ENCODE measurements at places on chromosomes 5 and 9. TPM values are rescaled to one million over a fixed set of nuclear protein-coding genes. Genes with fewer than 3 reads are reported as not detected.
A peak's percentile ranks its signal among the peaks of the same experiment; 100 is the strongest.

Gene NCBP1
- total RNA-seq: 42.2 TPM

Gene CMYA5
- 0.25 TPM for total RNA-seq

Gene IER5L
- total RNA-seq: 2.6 TPM

Gene PRUNE2
- total RNA-seq: 0.53 TPM

Gene RIOK2
- 30.9 TPM for total RNA-seq

Gene SV2C
- 0.02 TPM for total RNA-seq

Gene ADCY2
- not detected for total RNA-seq

Gene SYNPO
- total RNA-seq: 0.11 TPM

Gene ADAMTS19
- not detected for total RNA-seq

Gene CMBL
- 0.46 TPM for total RNA-seq

Gene DAB2IP
- 0.02 TPM for total RNA-seq

Gene CDO1
- 0.55 TPM for total RNA-seq

Gene SLC25A25
- 6.9 TPM for total RNA-seq

GRCh38 chr5:155620821-155621410 lies 607.4 kb downstream of the KIF4B start:
- no peak for DNase-seq
- H3K4me1 ChIP-seq: no peaks in the 10 kb centered on the region
- peaks cover 30% of the 10 kb centered on the region for H3K27me3 ChIP-seq
- H3K27ac ChIP-seq: no peak overlapping the region
- no peaks in the 10 kb centered on the region for H3K36me3 ChIP-seq
- H3K4me3 ChIP-seq: no peak overlapping the region

DNA sequence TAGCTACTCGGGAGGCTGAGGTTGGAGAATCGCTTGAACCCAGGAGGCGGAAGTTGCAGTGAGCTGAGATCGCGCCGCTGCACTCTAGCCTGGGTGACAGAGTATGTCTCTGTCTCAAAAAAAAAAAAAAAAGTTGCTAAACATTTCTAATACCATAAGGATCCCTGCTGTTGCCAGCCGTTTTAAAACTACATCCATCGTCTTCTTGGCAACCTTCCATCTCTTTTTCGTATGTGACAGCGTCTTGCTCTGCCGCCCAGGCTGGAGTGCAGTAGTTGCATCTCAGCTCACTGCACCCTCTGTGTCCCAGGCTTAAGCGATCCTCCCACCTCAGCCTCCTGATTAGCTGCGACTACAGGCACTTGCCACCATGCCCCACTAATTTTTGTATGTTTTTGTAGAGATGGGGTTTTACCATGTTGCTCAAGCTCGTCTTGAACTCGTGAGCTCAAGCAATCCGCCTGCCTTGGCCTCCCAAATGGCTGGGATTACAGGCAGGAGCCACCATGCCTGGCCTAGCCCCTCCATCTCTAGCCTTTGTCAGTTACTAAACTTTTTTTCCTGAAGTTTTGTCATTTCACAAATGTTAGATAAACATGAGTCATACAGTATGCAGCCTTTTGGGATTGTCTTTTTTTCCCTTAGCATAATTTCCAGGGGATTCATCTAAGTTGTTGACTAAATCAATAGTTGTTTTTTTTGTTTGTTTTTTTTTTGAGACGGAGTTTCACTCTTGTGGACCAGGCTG lies 13.5 kb downstream of the NSD1 start:
- H3K4me3 ChIP-seq: no peak overlapping the region
- peaks cover 29% of the 10 kb centered on the region for H3K36me3 ChIP-seq
- H3K4me1 ChIP-seq: peaks cover 12% of the 10 kb centered on the region

- H3K27me3 ChIP-seq: peaks cover 26% of the 10 kb centered on the region
- no peaks in the 10 kb centered on the region for H3K36me3 ChIP-seq
- peak; percentile 9 for DNase-seq
- no peak overlapping the region for H3K27ac ChIP-seq
- H3K4me1 ChIP-seq: peaks cover 14% of the 10 kb centered on the region
These were observed 1.7 kb downstream of the TLE1 start for GRCh38 chr9:81687521-81688261.

GRCh38 chr9:88578121-88579049 lies 43.4 kb downstream of the NXNL2 start:
- DNase-seq: peak; percentile 84
- peaks cover 13% of the 10 kb centered on the region for H3K27me3 ChIP-seq
- no peaks in the 10 kb centered on the region for H3K36me3 ChIP-seq
- no peak overlapping the region for H3K27ac ChIP-seq

GRCh38 chr5:110769000-110769681 lies 30.3 kb downstream of the SLC25A46 start:
- no peak overlapping the region for H3K27ac ChIP-seq
- peaks cover 7% of the 10 kb centered on the region for H3K27me3 ChIP-seq
- H3K4me1 ChIP-seq: no peaks in the 10 kb centered on the region

GRCh38 chr5:150409638-150410523 lies 2.8 kb downstream of the CD74 start:
- peak; percentile 66 for DNase-seq
- peak overlapping the region; percentile 99 for H3K4me3 ChIP-seq
- no peaks in the 10 kb centered on the region for H3K27me3 ChIP-seq
- H3K36me3 ChIP-seq: peaks cover 23% of the 10 kb centered on the region
- H3K27ac ChIP-seq: peak overlapping the region; percentile 99
- H3K4me1 ChIP-seq: peaks cover 36% of the 10 kb centered on the region

DNA sequence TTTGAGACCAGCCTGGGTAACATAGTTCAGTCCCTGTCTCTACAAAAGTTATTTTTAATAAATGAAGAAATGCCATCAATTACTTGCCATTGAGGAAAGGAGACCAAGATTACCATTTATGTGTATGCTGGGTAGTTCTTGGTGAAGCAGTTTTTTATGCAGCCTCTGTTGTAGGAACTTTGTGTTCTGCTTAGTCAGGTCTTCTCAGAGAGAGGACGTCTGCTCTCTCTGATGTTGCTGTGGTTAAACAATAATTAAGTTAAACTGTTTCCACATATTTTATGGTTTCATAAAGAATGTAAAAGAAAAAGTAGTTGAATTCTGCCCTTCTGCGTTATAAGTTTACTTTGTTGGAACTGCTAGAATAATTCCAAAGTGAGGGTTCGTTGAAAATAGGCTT lies 210.5 kb downstream of the KDM4C start:
- H3K36me3 ChIP-seq: peaks cover 8% of the 10 kb centered on the region
- peaks cover 14% of the 10 kb centered on the region for H3K4me1 ChIP-seq
- H3K27me3 ChIP-seq: no peaks in the 10 kb centered on the region
- H3K4me3 ChIP-seq: no peak overlapping the region
- DNase-seq: no peak

GRCh38 chr9:93287189-93287552 lies 103.2 kb downstream of the WNK2 start:
- no peak for DNase-seq
- no peaks in the 10 kb centered on the region for H3K36me3 ChIP-seq
- H3K27ac ChIP-seq: no peak overlapping the region
- peaks cover 4% of the 10 kb centered on the region for H3K4me1 ChIP-seq
- no peak overlapping the region for H3K4me3 ChIP-seq
- H3K27me3 ChIP-seq: peaks cover under 1% of the 10 kb centered on the region

DNA sequence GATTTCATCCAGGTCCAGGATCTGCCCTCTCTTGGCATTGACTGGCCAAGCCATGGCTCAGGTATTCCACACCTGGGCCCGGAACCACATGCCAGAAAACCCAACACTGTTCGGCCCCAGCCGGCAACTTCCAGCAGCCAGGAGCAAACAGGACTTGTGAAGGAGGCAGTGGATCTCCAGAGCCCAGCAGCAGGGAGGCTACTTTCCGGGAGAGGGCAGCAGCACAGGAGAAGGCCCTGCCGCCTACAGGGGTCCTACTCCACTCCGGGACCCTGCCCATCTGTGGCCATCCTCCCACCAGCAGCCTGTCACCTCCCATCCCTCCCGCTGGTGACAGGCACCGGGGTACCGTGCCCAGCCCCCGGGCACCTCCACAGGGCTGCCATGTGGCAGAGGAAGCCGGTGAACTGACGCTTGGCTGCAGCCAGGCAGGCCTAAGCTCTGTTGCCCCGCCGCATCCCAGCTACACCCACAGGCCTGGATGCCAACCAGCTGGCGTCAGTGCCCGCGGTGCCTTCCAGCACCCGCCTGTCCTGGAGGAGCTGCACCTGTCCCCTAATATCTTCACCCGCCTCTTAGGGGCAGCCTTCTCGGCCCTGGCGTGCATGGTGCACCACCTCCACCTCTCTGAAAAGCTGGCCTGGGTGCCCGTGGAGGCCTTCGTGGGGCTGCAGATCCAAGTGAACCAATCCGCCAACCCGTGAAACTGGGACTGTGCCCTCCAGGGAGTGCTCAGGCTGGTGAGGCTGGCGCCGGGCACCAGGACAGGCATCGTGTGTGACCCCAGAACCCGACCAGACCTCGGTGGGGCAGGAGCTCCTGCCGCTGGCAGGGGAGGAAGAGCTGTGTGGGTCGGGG lies 18.9 kb upstream of the SLC30A5 start:
- no peak overlapping the region for H3K27ac ChIP-seq
- DNase-seq: no peak
- H3K27me3 ChIP-seq: no peaks in the 10 kb centered on the region
- peaks cover 2% of the 10 kb centered on the region for H3K4me1 ChIP-seq

- H3K27me3 ChIP-seq: no peaks in the 10 kb centered on the region
- no peak overlapping the region for H3K27ac ChIP-seq
- H3K4me3 ChIP-seq: no peak overlapping the region
- H3K36me3 ChIP-seq: no peaks in the 10 kb centered on the region
- no peaks in the 10 kb centered on the region for H3K4me1 ChIP-seq
These were observed 781 bp upstream of the MYOZ3 start for GRCh38 chr5:150660108-150660831.

DNA sequence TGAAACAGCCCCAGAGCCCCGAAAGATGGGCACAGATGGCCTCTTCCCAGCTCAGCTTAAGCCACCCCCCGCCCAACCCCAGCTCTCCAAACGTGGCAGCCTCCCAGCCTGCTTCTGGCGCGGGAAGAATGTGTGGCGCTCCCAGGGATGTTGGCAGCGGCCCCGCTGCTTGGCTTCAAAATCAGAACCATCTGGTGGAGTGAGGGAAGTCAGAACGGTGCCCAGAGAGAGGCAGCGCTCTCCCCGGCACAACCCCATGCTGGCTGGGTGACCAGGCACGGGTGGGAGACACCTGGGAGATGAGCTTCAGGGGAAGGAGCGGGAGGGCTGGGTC lies 72.7 kb upstream of the ORM1 start:
- no peak overlapping the region for H3K4me3 ChIP-seq
- H3K4me1 ChIP-seq: no peaks in the 10 kb centered on the region
- H3K36me3 ChIP-seq: no peaks in the 10 kb centered on the region
- H3K27ac ChIP-seq: no peak overlapping the region
- DNase-seq: no peak
- H3K27me3 ChIP-seq: no peaks in the 10 kb centered on the region

DNA sequence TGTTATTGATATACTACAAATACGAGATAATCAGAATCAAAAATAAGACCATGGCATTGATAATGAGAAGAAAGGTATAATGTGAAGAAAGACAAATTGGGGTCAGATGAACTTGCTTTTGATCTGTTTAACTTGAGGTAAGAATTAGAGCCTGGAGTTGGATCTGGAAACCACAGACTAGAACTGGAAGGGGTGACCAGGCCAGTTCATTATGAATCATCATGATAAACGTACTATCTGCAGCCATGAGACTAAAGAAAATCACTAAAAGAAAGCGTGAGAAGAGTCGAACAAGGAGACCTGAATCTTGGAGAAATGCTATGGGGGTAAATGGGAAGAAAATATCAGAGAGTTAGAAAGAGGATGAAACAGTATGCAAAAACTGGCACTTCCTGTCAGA lies 967.5 kb downstream of the NR2F1-AS1 start:
- H3K4me1 ChIP-seq: no peaks in the 10 kb centered on the region
- no peak for DNase-seq
- H3K27ac ChIP-seq: no peak overlapping the region
- H3K36me3 ChIP-seq: no peaks in the 10 kb centered on the region

- peaks cover 3% of the 10 kb centered on the region for H3K27me3 ChIP-seq
- H3K4me1 ChIP-seq: peaks cover 6% of the 10 kb centered on the region
These were observed 62.3 kb downstream of the GCNT1 start for GRCh38 chr9:76521244-76521681.

GRCh38 chr5:125375143-125375542 lies 628.7 kb upstream of the ZNF608 start:
- no peak overlapping the region for H3K27ac ChIP-seq
- no peaks in the 10 kb centered on the region for H3K27me3 ChIP-seq
- DNase-seq: no peak
- no peak overlapping the region for H3K4me3 ChIP-seq
- H3K36me3 ChIP-seq: no peaks in the 10 kb centered on the region

DNA sequence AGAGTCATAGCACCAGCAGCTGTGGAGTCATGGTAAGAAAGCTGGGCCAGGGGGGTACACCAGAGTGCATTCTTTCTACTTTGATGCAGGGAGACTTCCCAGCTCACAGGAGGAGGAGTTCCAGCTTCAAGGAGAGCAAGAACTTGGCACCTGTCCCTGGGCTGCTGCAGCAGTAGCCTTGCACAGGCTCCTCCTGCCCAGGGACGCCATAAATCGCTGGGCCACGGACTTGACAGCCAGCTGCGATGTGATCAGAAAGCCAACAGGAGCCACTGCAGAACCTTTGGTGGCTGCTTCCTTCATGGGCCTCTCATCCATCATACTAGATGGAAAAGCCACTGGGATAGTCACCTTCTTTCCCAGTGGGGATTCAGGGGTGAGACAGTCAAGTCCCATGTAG lies 234.7 kb downstream of the NMUR2 start:
- peaks cover 8% of the 10 kb centered on the region for H3K27me3 ChIP-seq
- no peaks in the 10 kb centered on the region for H3K36me3 ChIP-seq
- H3K4me1 ChIP-seq: no peaks in the 10 kb centered on the region
- H3K27ac ChIP-seq: no peak overlapping the region

DNA sequence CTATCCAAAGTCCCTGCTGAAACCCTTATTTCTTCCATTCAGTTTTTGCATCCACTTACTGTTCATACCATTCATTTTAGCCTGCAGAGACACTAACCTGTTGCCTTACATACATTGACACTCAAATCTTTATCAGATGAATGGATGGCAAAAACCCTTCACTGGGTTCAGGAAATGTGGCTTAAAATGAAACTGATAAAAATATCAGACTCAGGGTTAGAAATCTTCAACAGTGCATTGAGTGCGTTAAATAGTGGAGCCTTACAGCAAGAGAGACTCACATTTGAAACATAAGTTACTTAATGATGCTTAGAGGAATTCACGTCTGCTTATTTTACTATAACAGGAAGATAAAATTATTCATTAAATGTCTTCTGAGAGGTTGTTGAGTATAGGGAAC lies 28.0 kb upstream of the BNC2 start:
- H3K4me3 ChIP-seq: no peak overlapping the region
- H3K4me1 ChIP-seq: no peaks in the 10 kb centered on the region
- no peak for DNase-seq
- H3K27me3 ChIP-seq: no peaks in the 10 kb centered on the region
- H3K36me3 ChIP-seq: no peaks in the 10 kb centered on the region

GRCh38 chr5:157518963-157519362 lies 56.6 kb downstream of the ADAM19 start:
- H3K27ac ChIP-seq: no peak overlapping the region
- H3K36me3 ChIP-seq: peaks cover 15% of the 10 kb centered on the region
- H3K4me3 ChIP-seq: no peak overlapping the region
- H3K27me3 ChIP-seq: no peaks in the 10 kb centered on the region
- DNase-seq: peak; percentile 46

GRCh38 chr5:113450929-113451328 lies 16.1 kb upstream of the TSSK1B start:
- no peak overlapping the region for H3K27ac ChIP-seq
- no peak overlapping the region for H3K4me3 ChIP-seq
- H3K36me3 ChIP-seq: no peaks in the 10 kb centered on the region
- DNase-seq: no peak
- peaks cover 5% of the 10 kb centered on the region for H3K4me1 ChIP-seq

- no peaks in the 10 kb centered on the region for H3K27me3 ChIP-seq
- no peak overlapping the region for H3K4me3 ChIP-seq
- no peak overlapping the region for H3K27ac ChIP-seq
- H3K4me1 ChIP-seq: peaks cover 22% of the 10 kb centered on the region
- peak; percentile 23 for DNase-seq
These were observed 5.1 kb upstream of the RAB14 start for GRCh38 chr9:121206516-121207370.

- DNase-seq: peak; percentile 60
- peak overlapping the region; percentile 39 for H3K4me3 ChIP-seq
- no peaks in the 10 kb centered on the region for H3K36me3 ChIP-seq
- H3K27ac ChIP-seq: no peak overlapping the region
These were observed 27.6 kb downstream of the TLX3 start for GRCh38 chr5:171336521-171337209.
